ENCODE measurements at places on chromosomes 16 and 17. TPM values are rescaled to one million over a fixed set of nuclear protein-coding genes. Genes with fewer than 3 reads are reported as not detected.

DNA sequence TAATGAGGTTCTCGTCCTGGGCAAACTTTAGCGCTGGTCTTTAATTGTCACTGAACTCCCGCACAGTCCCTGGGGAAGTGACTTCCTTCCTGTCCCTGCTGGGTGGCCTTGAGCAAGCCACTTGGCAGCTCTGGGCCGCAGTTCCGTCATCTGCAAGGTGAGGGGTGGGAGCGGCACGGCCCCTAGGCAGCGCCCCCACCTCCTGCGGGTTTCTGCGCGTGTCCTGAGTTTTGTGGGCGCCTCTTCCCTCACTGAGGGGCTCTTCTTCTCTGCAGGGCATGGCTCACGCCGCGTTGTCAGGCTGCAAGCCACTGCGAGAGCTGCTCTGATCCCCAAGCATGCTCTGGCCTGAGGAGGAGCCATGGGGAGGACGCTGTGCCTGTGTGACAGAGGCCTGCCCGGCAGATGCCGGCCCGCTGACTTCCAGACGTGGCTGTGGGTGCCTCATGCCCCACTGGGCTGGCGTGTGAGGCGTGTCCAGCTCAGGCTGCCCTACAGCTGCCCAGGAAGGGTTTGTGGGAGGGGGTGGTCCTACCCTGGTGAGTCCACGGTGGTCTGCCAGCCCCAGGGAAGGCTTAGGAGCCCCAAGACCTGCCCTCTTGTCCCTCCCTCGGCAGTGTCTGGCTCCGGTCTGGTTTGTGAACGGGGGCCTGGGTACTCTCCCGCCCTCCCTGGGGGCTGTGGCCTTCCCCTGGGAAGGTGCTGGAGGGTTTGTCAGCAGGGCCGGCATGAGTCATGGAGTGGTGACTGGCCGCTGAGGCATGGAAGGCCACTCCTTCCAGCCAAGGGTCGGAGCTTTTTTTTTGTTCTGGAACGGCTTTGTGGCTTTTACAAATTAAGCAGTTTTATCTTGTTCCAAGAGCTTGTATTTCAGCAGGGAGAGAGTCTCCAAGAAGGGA, 182.0 kb downstream of the SEC14L1 start:
- no peaks in the 10 kb centered on the region for H3K36me3 ChIP-seq
- H3K27me3 ChIP-seq: no peaks in the 10 kb centered on the region
- peak overlapping the region; percentile 96 for H3K27ac ChIP-seq
- H3K4me3 ChIP-seq: peak overlapping the region; percentile 54
- H3K4me1 ChIP-seq: no peaks in the 10 kb centered on the region

The IKZF3 gene
- 0.30 TPM for total RNA-seq

GRCh38 chr17:78315355-78316114, 44.3 kb downstream of the SOCS3 start:
- H3K27me3 ChIP-seq: no peaks in the 10 kb centered on the region
- peaks cover 36% of the 10 kb centered on the region for H3K4me1 ChIP-seq
- peak; percentile 76 for DNase-seq
- peak overlapping the region; percentile 94 for H3K27ac ChIP-seq
- H3K4me3 ChIP-seq: no peak overlapping the region
- H3K36me3 ChIP-seq: no peaks in the 10 kb centered on the region

The ZNF213 gene
- total RNA-seq: 8.0 TPM

- no peak overlapping the region for H3K27ac ChIP-seq
- no peaks in the 10 kb centered on the region for H3K27me3 ChIP-seq
- H3K4me1 ChIP-seq: peaks cover 6% of the 10 kb centered on the region
- H3K4me3 ChIP-seq: no peak overlapping the region
- DNase-seq: no peak
- no peaks in the 10 kb centered on the region for H3K36me3 ChIP-seq
Measured at GRCh38 chr17:12522336-12522735, 143.4 kb upstream of the MYOCD start.

DNA sequence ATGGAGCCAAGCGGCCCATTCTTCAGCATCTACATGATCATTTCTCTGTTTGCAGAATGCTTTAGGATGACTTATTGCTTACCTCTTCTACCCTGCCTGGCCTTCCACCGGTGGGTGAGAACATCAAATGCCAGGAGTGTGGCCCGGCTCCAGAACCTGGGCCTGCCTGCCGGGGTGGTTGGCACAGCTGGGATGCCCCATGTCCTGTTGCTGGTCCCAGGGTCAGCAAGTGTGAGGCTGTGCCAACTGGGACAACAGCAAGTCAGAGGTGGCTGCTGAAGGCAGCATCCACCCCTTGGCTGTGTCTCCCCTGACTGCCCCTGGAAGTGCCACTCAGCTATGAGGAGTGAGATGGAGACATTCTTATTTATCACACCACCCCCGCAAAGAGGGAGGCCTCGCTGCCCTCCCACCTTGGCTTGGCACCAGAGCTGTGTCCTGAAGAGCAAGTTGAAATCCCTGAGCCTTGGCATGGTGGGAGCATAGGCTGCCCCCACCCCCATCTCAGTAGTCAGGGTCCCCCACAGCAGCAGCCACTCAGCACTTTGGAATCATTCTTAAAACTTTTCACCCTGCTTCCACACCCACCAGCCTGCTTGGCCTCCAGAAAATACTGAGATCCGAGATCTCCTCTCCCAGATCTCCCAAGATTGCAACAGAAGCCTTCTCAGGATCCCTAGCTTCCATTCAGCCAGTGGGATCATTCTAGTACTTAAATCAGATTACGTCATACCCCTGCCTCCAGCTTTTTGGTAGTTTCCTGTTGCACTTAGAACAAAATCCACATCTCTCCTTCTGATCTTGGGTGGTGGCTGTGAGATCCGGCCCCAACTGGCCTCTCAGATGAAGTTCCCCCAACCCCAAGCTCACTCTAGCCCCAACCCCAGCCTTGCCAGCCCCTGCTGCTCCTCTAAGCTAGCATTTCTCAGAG, 127.5 kb downstream of the SOCS1 start:
- H3K27ac ChIP-seq: no peak overlapping the region
- H3K4me3 ChIP-seq: no peak overlapping the region
- no peaks in the 10 kb centered on the region for H3K4me1 ChIP-seq
- H3K36me3 ChIP-seq: peaks cover 6% of the 10 kb centered on the region
- H3K27me3 ChIP-seq: no peaks in the 10 kb centered on the region
- DNase-seq: no peak

The ITGAD gene
- not detected for total RNA-seq

The RHBDL1 gene
- total RNA-seq: 1.2 TPM

DNA sequence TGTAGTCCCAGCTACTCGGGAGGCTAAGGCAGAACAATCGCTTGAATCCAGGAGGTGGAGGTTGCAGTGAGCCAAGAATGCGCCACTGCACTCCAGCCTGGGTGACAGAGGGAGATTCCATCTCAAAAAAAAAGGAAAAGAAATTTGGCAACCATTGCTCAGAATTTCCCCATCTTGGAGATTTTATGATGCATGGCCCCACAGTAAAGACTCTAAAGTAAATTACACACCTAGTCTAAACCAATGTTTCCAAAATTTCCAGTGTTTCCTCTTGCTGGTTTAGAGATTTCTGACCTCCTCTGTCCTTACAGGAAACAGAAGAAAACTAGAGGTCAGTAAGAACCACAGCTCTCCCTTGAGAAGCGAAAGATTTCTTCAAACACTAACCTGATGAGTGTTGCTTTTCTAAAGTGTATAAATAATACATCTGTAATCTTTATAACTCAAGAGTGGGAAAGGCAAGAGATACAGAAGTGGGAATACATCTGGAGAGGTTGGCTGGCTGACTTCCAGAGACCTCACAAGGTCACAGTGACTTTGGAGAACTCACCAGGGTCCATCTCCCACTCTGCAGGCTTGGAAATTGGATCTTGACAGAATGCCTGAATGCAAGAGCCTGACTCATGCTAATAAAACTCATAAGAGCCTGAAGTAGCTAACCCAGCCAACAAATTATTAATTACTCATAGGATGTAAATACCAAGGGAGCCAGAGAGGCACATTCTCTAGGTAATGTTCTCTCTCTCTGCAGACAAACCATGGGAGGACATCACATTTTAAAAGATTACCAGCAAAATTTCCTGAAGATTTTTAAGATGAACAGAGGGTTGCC, 8.8 kb downstream of the ADAT1 start:
- no peaks in the 10 kb centered on the region for H3K4me1 ChIP-seq
- peaks cover 96% of the 10 kb centered on the region for H3K36me3 ChIP-seq
- no peaks in the 10 kb centered on the region for H3K27me3 ChIP-seq
- no peak for DNase-seq
- H3K4me3 ChIP-seq: no peak overlapping the region
- H3K27ac ChIP-seq: no peak overlapping the region

- no peaks in the 10 kb centered on the region for H3K4me1 ChIP-seq
- no peaks in the 10 kb centered on the region for H3K36me3 ChIP-seq
- H3K27ac ChIP-seq: no peak overlapping the region
- no peak overlapping the region for H3K4me3 ChIP-seq
- H3K27me3 ChIP-seq: no peaks in the 10 kb centered on the region
Measured at GRCh38 chr17:72927760-72928159, 164.7 kb downstream of the SLC39A11 start.

DNA sequence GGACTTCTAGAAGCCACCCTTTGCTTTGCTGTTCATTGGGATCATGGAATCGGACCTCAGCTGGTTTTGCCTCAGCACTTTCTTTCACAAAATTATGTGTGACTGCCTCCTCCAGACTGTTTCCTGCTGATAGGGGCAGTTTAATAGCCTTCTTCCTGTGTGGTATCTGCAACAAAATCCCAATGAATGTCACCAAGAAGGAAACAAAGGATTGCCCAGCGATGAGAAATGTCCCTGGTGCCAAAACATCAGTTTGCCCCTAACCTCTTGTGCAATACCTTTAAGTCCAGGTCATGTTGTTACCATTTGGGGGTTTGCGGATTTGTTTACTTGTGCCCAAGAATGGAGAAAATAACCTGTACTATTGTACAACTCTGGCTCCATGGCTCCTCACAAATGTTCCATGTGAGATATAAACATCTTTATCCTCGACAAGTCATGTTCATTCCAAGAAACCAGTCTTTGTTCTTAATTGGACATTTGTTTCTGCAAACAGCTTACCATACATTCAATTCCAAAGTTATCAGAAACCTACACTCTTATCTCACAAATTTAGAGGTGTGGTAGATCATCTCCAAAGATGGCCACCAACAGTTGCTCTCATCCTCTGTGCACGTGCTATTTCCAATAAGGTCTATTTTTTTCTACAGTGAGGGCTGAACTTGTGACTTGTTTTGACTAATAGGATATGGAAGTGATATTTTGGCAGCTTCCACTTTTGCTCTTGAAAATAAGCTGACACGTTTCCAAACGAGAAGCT, 14.8 kb downstream of the TAC4 start:
- peak overlapping the region; percentile 27 for H3K27ac ChIP-seq
- no peaks in the 10 kb centered on the region for H3K27me3 ChIP-seq
- no peak overlapping the region for H3K4me3 ChIP-seq

GRCh38 chr17:6408735-6409134, 26.2 kb downstream of the AIPL1 start:
- H3K27ac ChIP-seq: no peak overlapping the region
- H3K4me3 ChIP-seq: no peak overlapping the region

- H3K4me3 ChIP-seq: no peak overlapping the region
- peaks cover 3% of the 10 kb centered on the region for H3K4me1 ChIP-seq
- no peak for DNase-seq
- no peak overlapping the region for H3K27ac ChIP-seq
- H3K36me3 ChIP-seq: no peaks in the 10 kb centered on the region
Measured at GRCh38 chr16:574021-574760, 4.4 kb downstream of the PIGQ start.

DNA sequence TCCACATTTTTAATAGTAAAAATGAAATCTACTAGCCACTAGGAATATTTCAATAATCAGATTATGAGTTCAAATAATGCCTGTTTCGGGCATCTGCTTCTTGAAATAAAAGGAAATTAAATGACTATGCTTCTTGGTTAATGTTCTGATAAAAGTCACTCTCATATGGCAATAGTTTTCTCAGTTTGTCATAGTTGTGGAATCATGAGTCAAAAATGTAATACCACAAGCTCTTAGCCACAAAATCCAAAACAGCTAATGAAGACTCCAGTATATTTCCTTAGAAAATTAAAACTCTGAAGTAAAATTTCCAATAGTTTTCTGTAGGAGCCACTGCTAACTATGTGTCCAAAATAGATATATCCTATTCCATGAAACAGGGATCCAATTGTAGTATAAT, 676.3 kb upstream of the CDH8 start:
- no peaks in the 10 kb centered on the region for H3K27me3 ChIP-seq
- H3K4me3 ChIP-seq: no peak overlapping the region
- no peaks in the 10 kb centered on the region for H3K36me3 ChIP-seq
- H3K27ac ChIP-seq: no peak overlapping the region

The ZNF597 gene
- 2.7 TPM for total RNA-seq

DNA sequence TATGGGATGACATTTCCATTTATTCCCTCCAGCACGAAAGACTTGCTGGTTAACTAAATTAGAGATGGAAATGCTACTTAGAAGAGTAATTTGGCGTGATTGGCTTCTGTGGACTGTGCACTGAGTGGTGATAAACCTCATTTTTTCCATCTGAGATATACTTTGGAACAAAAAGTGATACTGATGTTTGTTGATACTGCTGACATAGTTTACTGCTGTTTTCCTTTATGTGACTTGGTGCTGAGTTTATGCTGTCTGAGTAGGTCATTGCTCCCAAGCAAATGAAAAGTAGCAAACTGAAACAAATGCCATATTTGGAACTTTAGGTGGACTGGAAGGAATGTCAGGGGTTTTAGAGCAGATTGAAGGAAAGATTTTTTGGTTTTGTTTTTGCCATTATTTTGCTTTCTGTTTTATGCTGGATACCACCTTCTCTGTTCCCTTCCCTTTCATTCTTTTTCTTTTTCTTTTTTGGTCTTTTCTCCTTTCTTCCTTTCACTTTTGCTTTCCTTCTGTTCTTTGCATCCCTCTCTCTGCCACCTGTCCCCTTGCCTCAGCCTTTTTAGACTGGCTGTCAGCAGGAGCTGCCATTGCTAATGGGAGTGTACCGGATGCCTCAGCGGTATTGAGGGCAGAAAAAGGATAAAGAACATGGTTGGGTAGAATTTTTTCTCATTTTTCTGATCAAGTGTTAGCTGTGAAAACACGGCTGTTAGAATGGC, 41.8 kb downstream of the NUP93 start:
- H3K27ac ChIP-seq: no peak overlapping the region
- no peaks in the 10 kb centered on the region for H3K36me3 ChIP-seq
- H3K4me3 ChIP-seq: no peak overlapping the region

The CD300C gene
- not detected for total RNA-seq

DNA sequence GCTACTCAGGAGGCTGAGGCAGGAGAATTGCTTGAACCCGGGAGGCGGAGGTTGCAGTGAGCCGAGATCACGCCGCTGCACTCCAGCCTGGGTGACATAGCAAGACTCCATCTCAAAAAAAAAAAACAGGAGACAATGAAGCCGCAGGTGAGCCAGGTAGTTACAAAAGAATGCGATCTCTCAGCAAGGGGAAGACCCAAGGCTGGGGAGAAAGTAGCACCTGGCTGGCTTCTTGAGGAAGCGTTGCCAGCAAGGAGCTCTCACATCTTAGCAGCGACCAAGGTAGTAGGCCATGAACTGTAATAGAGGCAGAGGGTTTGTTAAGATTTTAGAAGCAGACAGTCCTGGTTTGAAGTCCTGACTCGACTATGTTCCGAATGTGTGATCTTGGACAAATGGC, 175.0 kb downstream of the AIPL1 start:
- no peak overlapping the region for H3K4me3 ChIP-seq
- H3K27me3 ChIP-seq: no peaks in the 10 kb centered on the region
- no peak for DNase-seq
- H3K4me1 ChIP-seq: no peaks in the 10 kb centered on the region
- no peaks in the 10 kb centered on the region for H3K36me3 ChIP-seq
- no peak overlapping the region for H3K27ac ChIP-seq

The PLA2G15 gene
- 32.2 TPM for total RNA-seq

All from tibial nerve (tissue), 4 donors.